ENCODE measurements at places on chromosomes 7 and 10.
A peak's percentile ranks its signal among the peaks of the same experiment; 100 is the strongest.

- DNase-seq = no peak
Observed at GRCh38 chr10:1745780-1746456, 8.6 kb upstream of the ADARB2 start.

GRCh38 chr7:78125884-78126283, 327.3 kb downstream of the PHTF2 start:
- DNase-seq = no peak

DNA sequence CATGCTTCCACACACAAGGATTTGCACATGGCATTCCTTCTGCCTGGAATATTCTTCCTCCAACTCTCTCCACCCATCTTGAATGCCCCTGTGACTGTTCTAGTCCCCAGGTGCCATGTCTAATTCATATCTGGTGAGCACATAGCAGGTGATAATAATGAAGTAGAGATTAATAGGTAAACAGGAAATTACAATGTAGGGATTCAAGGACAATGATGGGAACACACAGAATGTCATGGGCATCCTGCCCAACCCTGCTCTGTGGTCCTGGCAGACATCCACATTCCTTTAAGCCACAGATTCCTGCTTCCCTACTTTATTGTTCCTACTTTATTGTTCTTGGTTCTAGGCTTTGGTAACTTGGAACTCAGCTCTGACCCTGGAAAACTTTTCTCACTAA, 115.8 kb downstream of the THSD7A start:
- DNase-seq = peak; percentile 12

DNA sequence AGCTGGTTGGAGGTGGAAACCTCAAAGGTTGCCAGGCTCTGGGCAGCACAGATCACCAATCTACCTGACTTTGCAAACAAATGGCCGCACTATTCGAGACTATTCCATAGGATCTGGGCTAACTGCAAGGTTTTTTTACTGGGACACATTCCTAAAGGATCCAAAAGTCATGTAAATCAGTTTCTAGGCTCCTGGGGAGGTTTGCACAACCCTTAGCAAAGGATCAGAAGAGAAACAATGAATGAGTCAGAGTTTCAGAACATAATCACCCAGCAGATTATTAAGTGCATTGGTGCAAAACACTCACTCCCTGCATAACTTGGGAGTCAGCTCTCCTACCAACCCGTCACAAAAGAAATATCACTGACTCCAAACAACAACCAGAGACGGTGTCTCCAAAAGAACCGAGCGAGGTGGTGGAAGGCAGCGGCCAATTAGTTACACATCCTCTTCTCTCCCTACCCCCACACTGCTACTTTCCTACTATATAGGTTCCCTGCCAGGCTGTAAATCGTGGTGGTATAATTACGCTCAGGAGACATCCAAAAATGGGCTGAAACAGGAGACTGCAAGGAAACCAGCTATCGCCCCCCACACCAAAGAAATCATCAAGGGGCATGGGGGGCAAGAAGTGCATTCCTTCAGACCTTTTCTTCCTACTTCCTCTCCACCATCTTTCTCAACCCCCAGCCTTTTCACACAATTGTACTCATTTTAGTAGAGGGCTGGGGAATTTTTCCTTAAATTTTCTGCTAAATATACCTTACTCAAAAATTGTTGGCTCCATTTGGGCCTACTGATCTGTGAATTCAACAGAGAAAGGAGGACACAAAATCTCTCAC, 3.2 kb downstream of the UBE2H start:
- DNase-seq = no peak

- no peak for DNase-seq
Observed at GRCh38 chr7:87709258-87709657, 81.1 kb downstream of the RUNDC3B start.

GRCh38 chr7:47047384-47047783, 534.5 kb downstream of the TNS3 start:
- no peak for DNase-seq

DNA sequence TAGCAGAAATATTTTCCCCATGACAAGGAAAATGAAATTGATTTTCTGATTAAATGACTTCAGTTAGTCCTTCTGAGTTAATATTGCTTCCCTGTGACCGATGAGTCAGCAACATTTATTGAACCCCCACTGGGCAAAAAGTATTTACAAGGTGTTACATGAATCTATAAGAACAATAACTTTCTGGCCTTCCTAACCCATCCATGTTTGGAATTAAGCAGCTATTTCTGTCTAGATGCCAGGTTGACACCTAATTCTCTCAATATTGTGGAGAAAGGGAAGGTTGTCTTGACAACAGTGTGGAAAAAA, 112.9 kb upstream of the JAZF1 start:
- no peak for DNase-seq

GRCh38 chr10:2476812-2477553, 590.4 kb upstream of the PFKP start:
- no peak for DNase-seq

DNA sequence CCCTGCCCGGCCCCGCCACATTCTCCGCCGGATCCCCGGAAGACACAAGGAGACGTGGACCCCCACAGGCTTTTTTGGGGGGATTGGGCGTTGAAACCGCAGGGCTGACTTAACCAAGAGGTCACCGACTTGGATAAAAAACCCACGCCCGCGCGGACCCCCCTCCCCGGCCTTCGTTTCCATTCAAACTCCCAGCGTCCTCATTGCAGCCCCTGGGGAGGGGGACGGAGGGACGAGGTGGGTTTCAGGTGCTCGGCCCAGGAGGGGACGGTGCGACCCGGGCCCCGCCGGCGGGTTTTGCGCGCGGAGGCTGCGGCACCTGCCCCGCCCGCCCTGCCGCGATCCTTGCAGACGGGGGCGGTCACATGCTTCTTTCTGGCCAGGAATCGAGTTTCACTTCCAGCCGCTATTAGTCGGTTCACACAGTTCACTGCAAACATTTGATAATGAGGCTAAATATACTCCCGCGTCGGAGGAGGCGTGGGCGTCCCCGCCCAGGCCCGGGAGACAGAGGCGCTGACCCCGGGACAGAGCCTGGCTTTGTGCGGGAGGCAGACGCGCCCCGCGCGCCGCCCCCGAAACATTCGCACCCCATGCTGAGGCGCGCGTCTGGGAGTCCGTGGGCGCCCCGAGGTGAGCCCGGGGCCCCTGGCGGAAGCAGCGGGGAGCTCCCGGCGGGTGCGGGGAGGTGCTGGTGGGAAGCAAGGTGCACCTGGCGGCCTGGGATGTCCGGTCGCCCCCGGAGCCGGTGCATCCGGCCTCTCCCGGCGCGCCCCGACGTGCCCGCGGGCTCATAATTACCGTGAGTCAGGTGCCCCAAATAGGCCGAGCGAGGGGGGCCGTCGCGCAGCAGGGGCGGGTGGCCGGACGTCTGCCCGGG, 2.7 kb upstream of the PDGFA start:
- DNase-seq = no peak

DNA sequence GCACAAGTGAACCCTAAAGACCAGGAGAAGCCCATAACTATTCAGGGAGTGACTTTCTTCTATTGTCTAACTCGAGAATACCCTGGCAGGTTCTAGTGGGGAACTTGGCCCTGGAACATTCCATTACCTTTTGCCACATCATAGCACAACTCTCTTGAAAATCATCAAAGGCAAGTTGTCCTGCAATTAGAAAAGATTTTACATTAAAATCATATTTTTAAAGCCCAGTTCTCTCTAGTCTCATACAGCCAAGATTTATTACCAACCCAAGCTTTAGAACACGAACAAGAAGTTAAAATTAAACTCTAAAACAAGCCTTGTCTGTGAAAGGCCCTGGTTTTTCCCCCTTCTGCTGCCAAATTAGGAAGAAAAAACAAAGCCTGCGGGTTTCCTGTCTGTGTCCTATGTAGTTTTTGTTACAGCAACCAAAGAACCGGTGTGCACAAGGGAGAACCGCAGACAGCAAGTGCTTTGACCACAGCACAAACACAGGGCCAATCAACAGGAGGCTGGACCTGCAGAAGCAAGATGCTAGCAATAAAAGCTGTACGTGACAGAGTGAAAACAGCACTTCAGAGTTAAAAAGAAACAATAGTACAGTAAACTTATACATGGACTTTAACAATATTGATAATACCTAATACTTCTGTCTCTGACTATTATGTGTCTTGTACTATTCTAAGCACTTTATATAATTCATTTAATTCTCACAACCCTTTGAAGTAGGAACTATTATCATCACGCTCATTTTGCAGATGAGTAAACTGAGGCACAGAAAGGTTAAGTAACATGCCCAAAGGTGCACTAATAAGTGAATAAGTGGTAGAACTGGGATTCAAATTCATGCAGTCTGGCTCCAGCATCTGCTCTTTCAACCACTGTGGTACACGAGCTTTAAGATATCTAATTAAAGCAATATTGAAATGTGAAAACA, 65.8 kb downstream of the STK17A start:
- no peak for DNase-seq

DNA sequence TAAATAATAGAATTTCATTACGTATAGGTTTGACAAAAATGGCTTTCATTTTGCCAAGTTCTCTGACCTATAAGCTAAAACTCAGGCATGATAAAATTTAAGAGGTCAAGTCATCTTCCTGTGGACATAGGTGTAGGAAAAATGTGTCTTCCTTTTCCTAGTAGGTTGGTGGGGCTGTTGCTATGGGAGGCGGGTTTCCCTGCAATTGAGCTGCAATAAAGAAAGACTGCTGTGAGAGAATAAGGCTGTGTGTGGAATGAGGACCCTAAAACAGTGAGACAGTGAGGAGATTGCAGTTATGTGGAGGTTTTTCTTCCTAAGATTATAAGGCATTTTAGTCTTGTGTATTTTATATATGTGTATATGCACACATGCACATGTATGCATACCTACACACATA, 13.0 kb upstream of the SEMA3A start:
- no peak for DNase-seq

GRCh38 chr10:133143546-133143945, 16.5 kb upstream of the KNDC1 start:
- DNase-seq = no peak

DNA sequence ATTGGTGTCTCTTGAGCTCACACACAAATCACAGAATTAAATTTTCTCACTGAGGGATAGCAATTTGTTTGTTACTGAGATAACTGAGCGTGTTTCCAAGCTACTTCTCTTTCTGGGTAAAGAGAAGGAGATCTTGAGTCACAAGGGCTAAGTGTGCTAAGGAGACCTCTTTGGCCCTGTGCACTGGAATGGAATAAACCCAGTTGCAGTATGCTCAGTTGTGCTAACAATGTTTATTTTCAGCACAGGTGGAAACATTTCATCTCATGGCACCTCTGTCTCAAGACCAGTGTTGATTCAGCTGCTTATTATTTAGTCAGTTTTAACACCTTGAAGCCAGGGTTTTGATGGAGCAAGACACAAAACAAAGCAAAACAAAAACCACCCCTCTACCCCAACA, 22.5 kb upstream of the UBE2H start:
- DNase-seq = no peak

GRCh38 chr7:1533547-1534329, 3.2 kb downstream of the MAFK start:
- peak; percentile 62 for DNase-seq

- DNase-seq = peak; percentile 93
Observed at GRCh38 chr10:103678178-103678526, 177.2 kb downstream of the SH3PXD2A start.

- DNase-seq = no peak
Observed at GRCh38 chr7:139829025-139829774, at the start of gene TBXAS1. TSS of gene TBXAS1 (plus strand) at chr7:139829264. CDS start at chr7:139829391, 127 bp downstream.

GRCh38 chr10:15227611-15228372, 59.3 kb upstream of the NMT2 start:
- no peak for DNase-seq

DNA sequence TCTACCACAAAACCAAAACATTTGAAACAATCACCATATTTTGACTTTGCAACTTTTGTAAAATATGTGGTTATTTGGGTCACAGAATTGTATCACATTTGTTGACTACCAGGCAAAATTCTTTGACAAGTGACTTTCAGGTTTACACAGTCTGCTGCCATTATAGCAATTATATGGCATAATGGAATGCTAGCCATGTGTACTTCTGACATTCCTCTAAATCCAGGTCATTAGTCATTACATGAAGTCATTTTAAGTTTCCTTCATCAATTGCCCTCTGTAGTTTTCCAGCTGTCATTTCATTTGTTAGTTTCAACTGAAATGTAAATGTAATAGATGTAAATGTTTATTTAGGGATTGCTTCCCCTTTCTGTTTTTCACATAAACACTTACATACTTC, 137.5 kb downstream of the IMMP2L start:
- no peak for DNase-seq

DNA sequence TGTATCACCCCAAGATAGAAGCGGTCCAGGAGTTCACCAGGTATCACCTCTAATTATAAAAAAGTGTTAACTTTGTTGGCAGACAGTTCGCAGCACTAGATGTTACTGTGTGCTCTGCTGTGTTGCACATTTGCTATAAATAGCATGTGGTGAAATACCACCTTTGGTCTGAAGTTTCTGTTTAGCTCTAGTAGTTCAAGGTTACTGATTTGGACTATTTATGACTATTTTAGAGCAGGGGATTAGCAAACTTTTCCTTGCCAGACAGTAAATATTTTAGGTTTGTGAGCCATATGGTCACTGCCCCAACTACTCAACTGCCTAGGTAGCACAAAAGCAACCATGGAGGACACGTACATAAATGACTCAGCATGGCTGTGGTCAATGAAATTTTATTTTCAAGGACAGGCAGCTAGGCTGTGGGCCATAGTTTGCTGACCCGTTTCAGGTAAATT, 16.5 kb downstream of the DENND10 start:
- DNase-seq = no peak

DNA sequence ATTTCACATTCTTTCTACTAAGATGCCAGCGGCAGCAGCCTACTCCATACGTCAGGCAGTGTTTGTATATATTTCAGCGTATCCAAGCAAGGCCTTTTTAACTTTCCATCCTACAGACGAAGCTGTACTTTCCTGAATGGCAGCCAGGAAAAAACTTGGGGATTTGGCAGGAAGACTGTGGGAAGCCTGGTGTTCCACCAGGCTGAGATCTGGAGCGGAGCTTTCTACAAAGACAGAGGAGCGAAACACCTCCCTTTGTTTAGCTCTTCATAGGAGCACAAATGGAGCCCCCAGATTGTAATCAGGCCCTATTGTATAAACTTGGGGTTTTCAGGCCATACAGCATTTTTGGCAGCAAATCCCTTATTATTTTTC, 143.8 kb downstream of the TES start:
- no peak for DNase-seq

- DNase-seq = no peak
Observed at GRCh38 chr7:17558558-17559332, 260.3 kb downstream of the AHR start.

GRCh38 chr10:77386838-77387237, 250.8 kb downstream of the KCNMA1 start:
- DNase-seq = no peak

DNA sequence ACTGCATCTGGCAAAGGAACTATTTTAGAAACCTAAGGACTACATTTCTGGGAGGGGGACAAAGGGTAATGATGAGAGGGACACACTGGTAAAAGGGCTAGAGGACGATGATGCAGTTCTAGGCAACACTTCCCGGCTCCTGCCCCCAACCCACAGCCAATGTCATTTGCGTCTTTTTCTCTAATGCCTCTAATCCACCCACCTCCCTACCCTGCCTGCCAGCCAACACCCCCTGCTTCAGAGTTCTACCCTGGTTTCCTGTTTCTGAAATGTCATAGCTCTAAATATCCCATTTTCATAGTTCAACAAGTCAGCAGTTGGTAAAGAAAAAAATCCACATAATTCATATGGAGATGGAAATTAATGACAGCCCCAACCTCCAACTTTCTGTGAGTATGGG, 79.0 kb downstream of the KIAA1549 start:
- DNase-seq = no peak

- no peak for DNase-seq
Observed at GRCh38 chr7:104137511-104137910, 70.3 kb downstream of the ORC5 start.

- no peak for DNase-seq
Observed at GRCh38 chr7:156386097-156386496, 254.5 kb upstream of the RNF32 start.

- DNase-seq = no peak
Observed at GRCh38 chr10:60663850-60664249, 114.4 kb upstream of the CDK1 start.
